ENCODE measurements at places on chromosomes 7 and 10. TPM values are rescaled to one million over a fixed set of nuclear protein-coding genes. Genes with fewer than 3 reads are reported as not detected.

DNA sequence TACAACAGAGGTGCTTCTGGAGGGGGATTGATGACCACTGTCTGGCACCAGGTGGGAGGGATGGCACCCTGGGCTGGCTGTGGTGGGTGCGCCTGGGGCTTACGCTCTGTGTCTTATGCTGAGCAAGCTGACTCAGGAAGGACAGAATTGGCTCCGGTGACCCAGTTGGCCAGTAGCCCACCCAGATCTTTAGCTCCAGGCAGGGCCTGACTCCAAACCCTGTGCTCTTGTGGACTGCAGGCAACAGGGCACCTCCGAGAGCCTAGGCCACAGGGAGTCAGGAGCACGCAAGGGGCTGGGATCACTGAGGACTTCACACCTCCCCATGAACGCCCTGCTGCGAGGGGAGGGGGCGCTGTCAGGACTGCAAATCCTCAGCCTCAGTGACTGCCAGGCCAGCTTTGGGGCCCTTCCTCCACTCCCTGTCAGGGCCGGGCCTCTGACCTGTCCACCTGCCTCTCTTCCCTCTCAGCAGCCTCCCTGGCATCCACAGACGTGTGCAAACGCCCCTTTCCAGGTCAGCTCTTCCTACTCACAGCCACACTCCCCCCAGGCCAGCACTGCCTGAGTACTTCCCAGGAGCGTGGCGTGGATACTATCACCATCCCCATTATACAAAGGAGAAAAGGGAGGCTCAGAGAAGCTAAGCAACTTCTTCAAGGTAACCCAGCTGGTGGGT lies 118.7 kb downstream of the SLIT1 start:
- DNase-seq: no peak

DNA sequence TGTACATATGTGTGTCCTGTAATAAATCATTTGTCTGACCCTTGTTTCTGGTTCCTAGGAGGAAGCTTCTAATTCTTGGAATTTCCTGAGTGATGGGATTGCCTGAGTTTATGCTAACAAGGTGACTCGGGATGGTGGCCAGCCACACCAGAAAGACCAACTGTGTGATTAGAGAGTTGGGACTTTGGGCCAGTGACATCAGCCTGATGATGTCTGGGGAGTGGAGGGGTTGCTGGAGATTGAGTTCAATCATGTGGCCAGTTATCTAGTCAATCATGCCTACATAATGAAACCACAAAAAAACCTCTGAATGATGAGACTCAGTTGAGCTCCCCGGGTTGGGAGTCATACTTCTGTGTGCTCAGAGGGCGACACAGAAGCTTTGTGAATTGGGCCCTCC lies 23.5 kb upstream of the CARD11 start:
- DNase-seq: no peak

GRCh38 chr7:142496545-142496991 lies 238.7 kb upstream of the PRSS58 start:
- no peak for DNase-seq

GRCh38 chr7:151051108-151051507 lies 2.8 kb downstream of the ASIC3 start:
- peak; percentile 71 for DNase-seq

GRCh38 chr10:25633542-25633941 lies 300.5 kb upstream of the MYO3A start:
- DNase-seq: no peak

DNA sequence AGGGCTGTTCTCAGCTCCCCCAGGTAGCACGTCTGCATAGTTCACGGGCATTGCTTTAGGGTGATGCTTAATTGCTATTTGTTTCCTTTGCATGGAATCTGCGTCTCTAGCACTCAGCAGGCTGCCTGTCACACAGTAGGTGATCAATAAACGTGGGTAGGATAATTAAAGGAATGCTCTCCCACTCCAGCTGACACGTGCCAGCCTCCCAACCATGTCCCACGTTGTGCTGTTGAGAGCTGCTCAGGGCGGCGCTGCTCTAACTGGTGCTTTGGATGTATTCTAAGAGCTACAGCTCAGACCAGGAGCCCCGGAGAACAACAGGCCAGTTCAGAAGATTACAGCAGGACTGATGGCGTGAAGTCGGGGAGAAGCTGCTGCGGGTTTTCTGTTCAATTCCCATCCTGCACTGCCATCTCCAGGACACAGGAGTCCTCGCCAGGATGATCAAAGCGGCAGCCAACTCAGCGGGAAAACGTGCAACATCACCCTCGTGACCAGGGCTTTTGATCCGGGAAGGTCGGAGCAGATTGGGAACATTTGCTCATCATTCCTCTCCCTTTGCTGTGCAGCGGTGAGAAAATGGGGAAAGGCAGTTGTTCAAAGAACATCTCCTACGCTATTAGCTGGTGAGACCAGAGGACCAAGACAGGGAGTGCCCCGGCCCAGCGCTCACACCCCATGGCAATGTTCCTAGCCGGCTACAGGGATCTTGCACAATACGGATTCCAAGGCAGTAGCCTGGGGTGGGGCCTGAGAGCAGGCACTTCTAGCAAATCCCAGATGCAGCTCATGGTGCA lies 50.5 kb upstream of the FOXK1 start:
- DNase-seq: peak; percentile 86

DNA sequence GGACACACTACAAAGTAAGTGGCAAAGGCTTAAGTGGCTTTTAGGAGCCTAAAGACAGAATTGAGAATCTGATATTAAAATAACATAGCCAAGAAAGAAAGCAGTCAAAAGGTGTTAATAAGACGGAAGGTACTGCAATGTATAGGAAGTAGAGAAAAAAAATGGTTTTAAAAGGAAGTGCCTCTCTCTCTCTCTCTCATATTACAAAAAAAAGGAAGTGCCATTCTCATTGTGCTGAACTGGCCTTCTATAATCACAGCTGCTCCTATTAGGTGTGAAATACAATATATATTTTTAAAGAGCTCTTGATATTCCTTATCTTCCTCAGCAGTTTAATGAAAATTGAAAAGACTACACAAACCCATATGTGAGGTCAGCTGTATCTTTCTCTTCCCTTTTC lies 199.4 kb upstream of the NPVF start:
- DNase-seq: no peak

GRCh38 chr7:94222516-94222915 lies 172.2 kb upstream of the COL1A2 start:
- DNase-seq: no peak

DNA sequence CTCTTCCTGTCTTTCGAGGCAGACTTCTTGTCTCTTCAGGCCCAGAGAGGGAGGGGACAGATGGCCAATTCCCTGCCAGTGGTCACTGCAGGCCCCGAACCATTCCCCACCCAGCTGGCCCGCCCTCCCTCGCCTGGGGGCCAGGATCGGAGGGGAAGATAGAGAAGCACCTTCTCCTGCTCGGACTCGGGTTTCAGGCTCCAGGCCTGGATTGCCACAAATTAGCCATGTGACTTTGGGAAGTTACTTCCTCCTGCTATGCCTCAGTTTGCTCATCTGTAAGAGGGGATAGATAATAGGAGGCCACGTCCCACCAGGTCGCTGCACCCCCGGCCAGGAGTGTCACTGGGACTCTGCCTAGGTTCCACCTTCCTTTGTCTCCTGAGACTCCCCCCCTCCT lies 24.8 kb upstream of the PPP2R2D start:
- DNase-seq: no peak

DNA sequence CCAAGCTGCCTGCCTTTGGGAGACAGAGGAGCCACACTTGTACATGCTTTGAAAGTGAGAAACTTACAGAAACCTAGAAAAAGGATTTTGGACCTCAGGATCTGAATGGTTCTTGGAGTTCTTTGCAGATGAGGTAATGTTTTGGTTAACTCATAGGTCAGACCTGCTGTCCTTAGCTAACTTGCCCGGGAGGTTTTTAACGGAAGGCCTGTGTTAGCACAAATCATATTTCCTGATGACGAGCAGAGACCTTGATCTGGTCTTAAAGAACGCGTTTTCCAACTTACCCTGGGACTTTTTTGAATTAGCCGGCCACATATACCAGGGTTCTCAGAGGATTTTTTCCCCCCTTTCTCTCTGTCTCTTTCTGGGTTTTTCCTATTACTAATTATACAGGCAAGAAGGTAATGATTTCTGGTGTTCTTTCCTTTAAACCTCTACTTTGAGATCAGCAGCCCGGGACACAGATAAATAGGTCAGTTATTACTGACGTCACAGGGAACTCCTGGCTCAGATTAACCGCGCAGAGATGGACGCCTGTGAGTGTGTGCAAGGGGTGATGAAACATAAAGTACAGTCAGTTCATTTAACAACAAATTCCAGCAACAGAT lies 101.7 kb upstream of the KLF6 start:
- DNase-seq: peak; percentile 50

DNA sequence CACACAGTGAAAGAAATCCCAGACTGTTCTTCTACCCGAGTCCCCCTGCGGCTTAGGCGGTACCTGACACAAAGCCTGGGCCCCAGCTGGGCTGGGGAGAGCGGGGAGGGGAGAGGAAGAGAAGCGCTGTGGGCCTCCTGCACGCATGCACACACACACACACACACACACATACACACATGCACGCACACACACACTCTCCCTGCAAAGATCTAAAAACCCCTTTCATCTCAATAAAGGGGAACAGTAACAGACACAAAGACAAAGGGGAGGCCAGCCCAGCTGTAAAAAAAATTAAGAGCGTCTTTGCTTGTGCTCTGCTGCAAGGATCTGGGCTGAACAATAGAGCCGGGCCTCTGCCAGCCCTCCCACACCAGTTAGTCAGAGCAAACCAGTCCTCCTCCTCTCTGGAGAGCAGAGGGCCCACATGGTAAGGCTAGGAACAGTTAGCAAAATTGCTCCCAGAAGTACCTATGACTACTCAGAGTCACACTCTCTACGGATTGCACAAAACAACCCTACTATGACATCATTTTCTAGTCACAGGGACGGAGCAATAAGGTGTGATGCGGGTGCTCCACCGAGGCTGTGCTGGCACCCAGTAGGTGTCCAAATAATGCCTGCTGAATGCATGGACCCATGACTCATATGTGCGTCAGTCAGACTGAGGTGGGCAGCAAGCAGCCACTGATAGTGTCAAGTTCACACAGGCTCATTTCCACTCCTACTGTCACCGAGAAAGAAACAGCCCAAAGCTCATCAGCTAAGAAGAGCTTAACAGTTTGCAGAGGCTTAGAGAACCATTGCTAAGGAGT lies 9.2 kb downstream of the ITPRIP start:
- DNase-seq: peak; percentile 71

DNA sequence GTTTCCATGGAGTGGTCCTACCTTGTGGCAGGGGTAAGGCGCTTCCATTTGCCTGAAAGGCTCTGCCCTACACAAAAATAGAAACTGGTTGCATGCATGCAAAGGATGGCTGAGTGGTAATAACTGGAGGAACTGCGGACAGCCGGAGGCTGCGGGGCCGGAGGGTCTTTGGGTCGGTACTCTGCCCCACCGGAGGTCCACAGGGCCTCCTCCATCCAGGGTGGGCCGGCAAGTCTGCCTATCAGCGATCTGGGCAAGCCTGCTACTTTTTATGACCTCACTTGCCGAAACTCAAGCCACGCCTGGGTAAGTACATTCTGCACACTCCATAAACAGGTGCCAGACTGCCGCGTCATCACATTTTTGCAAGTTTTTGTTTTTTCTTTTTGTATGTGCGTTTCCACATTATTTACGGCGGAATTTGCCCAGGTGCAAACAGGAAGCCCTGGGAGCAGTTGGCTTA lies 30.0 kb downstream of the TACC2 start:
- DNase-seq: no peak

GRCh38 chr10:28250782-28251181 lies 52.1 kb downstream of the MPP7 start:
- DNase-seq: no peak

GRCh38 chr10:89502549-89502948 lies 32.8 kb downstream of the SLC16A12 start:
- DNase-seq: no peak

DNA sequence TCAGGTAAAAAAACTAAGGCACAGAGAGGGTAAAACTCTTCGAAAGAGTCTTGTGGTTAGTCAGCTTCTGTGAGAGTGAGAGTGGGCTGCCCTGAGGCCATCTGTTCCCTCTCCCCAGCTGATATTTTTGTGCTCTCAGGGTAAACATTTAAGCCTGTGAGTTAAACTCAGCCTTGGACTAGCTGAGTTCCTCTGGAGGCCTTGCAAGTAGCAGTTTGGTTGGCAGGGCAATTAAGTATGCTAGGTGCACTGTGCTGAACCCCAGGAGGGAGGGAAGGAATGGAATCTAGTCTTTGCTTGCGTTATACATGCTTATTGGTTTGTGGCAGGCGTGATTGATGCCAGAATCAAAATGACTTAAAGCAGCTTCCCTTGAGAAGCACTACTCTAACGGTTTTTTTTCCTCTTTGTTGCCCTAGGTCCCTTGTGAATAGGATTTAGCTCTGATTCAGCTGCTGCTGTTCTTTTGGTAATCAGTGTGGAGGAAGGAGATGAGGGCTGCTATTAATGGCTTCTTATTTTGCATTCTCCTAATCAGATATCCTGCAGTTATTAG lies 140.2 kb downstream of the AUTS2 start:
- no peak for DNase-seq

GRCh38 chr10:117411479-117412399 lies 36.5 kb upstream of the PDZD8 start:
- DNase-seq: no peak

DNA sequence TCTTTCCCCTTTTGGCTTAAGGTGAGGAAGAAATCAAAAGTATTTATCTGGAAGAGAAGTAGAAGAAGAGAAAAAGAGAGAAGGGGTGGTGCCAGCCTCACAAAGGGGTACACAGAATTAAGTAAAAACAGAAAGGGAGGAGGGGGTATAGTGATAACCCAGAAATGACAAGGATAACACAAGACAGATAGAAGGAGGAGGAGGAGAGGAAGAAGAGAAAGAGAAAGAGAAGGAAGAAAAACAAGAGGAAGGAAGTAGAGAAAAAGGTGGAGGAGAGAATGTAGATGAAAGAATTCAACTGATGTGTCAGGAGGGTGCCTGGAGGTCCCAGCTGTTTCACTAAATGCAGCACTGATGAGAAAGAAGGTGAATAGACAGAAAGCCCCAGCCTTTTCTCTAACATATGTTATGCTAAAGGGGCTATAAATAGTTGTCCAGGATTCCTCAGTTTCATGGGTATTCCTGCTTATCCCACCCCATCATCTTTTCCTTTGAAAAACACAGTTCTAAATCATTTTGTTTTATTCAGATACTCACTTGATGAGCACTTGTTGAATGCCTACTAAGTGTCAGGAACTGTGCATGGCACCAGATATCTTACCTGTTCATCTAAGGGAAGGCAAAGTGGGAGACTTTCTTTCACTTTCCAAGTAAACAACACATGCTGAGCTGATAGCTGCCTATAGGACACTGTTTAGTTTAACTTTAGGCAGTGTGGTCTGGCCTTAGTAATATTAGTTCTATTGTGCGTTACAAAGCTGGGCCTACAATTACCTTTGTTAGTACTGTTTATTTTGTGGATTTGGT lies 8.0 kb downstream of the SEMA3E start:
- DNase-seq: no peak

- DNase-seq: no peak
Observed at GRCh38 chr10:101752241-101752640, 23.7 kb downstream of the FGF8 start.

GRCh38 chr10:113743594-113743993 lies 7.9 kb upstream of the PLEKHS1 start:
- DNase-seq: no peak

- no peak for DNase-seq
Observed at GRCh38 chr10:131778385-131778784, 122.4 kb upstream of the PPP2R2D start.

GRCh38 chr7:44581879-44582603 lies at the start of gene TMED4:
TSS of gene TMED4 (minus strand) at chr7:44582231. CDS start at chr7:44582206, 25 bp downstream.
- peak; percentile 100 for DNase-seq

- no peak for DNase-seq
Observed at GRCh38 chr7:135349746-135350145, 116.1 kb downstream of the STRA8 start.

The NPFFR1 gene
- 0.03 TPM for total RNA-seq

The EVX1 gene
- total RNA-seq: not detected

The C10orf71 gene
- total RNA-seq: 108 TPM

The C7orf33 gene
- total RNA-seq: not detected

The BTBD16 gene
- total RNA-seq: not detected

The CXCL12 gene
- 117 TPM for total RNA-seq

The FRMD4A gene
- 33.2 TPM for total RNA-seq

All from Right ventricle myocardium superior (tissue), 1 donor.